ENCODE measurements at places on chromosomes 4 and X.

DNA sequence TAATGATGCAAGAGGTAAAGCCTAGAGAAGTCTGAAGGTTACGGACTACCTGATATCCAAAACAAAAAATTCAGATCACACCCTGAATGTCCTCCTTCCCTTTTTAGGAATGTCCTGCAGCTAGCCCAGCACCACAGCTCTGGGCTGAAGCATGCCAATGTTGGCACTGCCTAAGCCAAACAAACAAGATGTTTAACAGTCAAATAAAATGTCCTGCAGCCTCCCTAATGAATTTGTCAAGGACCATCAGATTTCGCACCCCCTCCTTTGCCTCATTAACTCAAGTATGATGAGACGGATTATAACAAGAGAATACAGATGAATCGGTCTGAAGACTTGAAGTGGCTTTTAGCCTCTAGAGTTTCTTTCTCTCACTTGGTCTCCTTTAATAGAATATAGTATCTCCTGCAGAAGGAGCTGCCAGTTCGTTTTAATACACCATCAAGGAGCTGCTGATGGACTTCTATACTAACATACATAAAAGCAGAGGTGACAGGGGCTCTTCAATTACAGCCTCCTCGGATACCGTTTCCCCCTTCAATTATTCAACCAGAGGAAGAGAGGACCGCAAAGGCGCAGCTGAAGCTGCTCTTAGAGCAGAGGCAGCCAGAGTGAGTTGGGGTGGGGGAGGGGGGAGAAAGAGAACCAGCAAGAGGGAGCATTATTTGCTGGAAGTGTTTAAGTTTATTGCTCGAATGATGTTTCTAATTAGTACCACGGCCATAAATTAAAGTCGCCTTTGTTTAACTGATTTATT lies 3.0 kb upstream of the MAB21L2 start:
- peaks cover 34% of the 10 kb centered on the region for H3K4me1 ChIP-seq

GRCh38 chr4:5923376-5923775 lies 30.5 kb upstream of the CRMP1 start:
- peaks cover 10% of the 10 kb centered on the region for H3K4me1 ChIP-seq
- DNase-seq: no peak
- no peak overlapping the region for H3K4me3 ChIP-seq
- no peaks in the 10 kb centered on the region for H3K27me3 ChIP-seq

- no peak for DNase-seq
- no peak overlapping the region for H3K4me3 ChIP-seq
- no peaks in the 10 kb centered on the region for H3K4me1 ChIP-seq
- no peaks in the 10 kb centered on the region for H3K27me3 ChIP-seq
These were observed 294.1 kb downstream of the ARHGAP10 start for GRCh38 chr4:148025981-148026380.

DNA sequence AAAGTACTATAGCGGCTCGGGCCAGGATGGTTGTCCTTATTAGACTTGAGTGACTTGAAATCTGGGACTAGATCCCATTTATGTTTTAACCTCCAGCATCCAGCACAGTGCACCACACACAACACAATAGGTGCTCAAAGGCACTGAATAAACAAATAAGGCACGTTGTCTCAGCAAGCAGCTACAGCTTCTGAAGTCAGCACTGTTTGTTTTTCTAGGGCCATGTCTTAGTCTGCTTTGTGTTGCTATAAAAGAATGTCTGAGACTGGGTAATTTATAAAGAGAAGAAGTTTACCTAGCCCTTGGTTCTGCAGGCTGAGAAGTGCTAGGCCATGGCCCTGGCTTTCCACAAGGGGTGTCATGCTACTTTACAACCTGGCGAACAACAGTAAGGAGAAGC lies 102.1 kb upstream of the LNX1 start:
- no peak overlapping the region for H3K4me3 ChIP-seq
- DNase-seq: no peak
- no peaks in the 10 kb centered on the region for H3K27me3 ChIP-seq
- H3K27ac ChIP-seq: no peak overlapping the region
- H3K4me1 ChIP-seq: no peaks in the 10 kb centered on the region

DNA sequence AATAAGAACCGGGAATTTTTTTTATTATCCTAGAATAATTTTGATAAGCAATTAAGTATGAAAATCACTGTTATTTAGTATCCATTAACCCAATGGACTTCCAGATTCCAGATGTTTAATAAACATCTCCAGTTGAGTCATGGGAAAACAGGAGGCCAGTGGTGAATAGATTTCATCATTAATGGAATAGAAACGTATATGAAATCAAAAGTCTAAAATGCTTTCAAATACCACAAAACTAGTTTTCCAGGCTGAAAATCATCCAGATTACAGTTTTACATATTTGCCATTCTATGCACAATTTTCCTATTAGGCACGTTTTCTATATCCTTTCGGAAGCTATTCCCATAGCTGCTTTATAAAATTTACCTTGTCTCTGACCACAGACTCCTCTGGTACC lies 35.0 kb downstream of the IRF2 start:
- peaks cover 16% of the 10 kb centered on the region for H3K4me1 ChIP-seq
- H3K4me3 ChIP-seq: no peak overlapping the region
- H3K36me3 ChIP-seq: no peaks in the 10 kb centered on the region
- no peak overlapping the region for H3K27ac ChIP-seq
- H3K27me3 ChIP-seq: no peaks in the 10 kb centered on the region

DNA sequence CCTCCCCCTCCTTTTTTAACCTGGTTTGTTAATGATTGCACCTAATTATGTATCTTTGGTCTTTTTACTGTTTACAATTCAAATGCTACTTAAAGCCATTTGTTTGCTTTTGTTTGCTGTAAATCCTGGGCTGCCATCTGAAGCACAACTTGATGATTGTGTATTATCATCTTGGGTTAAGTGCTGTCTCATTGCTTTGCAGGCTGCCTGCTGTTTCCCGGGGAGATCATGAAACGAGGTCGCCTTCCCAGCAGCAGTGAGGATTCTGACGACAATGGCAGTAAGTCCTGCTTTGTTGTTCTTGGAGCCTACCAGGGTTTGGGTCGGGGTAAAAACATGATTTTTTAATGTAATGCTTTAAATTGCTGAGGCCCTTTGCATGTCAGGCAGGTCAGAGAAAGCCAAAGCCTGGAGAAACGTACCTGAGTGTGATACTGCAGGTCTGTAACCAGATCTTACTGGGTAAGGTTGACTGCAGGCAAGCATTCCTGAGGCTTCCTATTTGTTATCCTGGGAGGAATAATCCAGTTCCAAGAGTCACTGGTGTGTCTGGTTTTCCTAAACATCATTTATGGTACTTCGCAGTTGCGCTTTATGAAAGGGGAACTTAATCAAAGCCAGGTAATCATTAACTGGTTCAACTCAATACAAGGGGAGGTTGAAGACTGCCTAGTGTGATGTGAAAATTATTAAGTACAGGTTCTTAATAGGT lies 22.2 kb downstream of the JADE1 start:
- no peaks in the 10 kb centered on the region for H3K36me3 ChIP-seq
- peak; percentile 73 for DNase-seq
- H3K4me1 ChIP-seq: peaks cover 35% of the 10 kb centered on the region
- no peaks in the 10 kb centered on the region for H3K27me3 ChIP-seq

DNA sequence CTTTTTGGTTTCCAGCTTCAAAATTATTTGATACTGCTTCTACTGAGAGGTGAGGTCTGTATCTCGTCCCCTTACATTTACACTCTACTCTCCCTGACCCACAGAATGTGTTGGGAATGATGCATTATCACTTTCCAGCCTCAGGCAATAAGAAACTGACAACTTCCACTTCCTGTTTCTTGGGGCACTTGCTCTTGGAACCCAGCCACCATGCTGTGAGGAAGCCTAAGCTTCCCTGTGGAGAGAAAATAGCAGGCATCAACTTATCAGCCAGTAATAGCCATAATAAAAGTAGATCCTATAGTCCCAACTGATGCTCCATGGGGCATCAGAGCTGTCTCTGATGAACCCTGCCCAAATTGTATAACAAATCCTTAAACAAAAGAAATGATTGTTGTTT lies 32.6 kb downstream of the RELL1 start:
- no peaks in the 10 kb centered on the region for H3K36me3 ChIP-seq
- peaks cover 20% of the 10 kb centered on the region for H3K4me1 ChIP-seq
- DNase-seq: no peak
- no peak overlapping the region for H3K27ac ChIP-seq
- H3K27me3 ChIP-seq: no peaks in the 10 kb centered on the region

GRCh38 chr4:85228264-85228663 lies 246.7 kb upstream of the ARHGAP24 start:
- DNase-seq: no peak
- peaks cover 6% of the 10 kb centered on the region for H3K4me1 ChIP-seq
- H3K4me3 ChIP-seq: no peak overlapping the region
- no peaks in the 10 kb centered on the region for H3K36me3 ChIP-seq
- H3K27me3 ChIP-seq: no peaks in the 10 kb centered on the region
- H3K27ac ChIP-seq: no peak overlapping the region

DNA sequence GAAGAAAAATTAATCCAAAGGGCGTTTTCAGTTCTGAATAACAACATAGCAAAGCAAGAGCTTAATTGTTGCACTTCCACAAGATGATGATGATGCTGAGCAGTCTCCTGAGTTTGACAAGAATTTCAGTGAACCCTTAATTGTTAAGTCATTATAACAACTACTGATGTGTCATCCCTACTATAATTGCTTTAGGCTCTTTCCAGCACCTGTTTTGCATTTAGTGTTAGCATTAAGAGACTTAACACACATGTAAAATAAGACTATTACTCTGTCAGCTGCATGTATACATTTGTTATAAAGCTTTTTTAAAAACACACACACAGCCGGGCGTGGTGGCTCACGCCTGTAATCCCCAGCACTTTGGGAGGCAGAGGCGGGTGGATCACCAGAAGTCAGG lies 37.9 kb upstream of the GALNT7 start:
- H3K27ac ChIP-seq: no peak overlapping the region
- no peak for DNase-seq
- no peaks in the 10 kb centered on the region for H3K27me3 ChIP-seq
- H3K36me3 ChIP-seq: no peaks in the 10 kb centered on the region
- no peak overlapping the region for H3K4me3 ChIP-seq

- H3K4me1 ChIP-seq: no peaks in the 10 kb centered on the region
- DNase-seq: no peak
- no peaks in the 10 kb centered on the region for H3K36me3 ChIP-seq
- no peak overlapping the region for H3K27ac ChIP-seq
- no peak overlapping the region for H3K4me3 ChIP-seq
These were observed 111.6 kb downstream of the MAGEE2 start for GRCh38 chrX:75673468-75673867.

- H3K27me3 ChIP-seq: no peaks in the 10 kb centered on the region
- no peaks in the 10 kb centered on the region for H3K36me3 ChIP-seq
- peaks cover 18% of the 10 kb centered on the region for H3K4me1 ChIP-seq
- H3K4me3 ChIP-seq: no peak overlapping the region
- no peak for DNase-seq
These were observed 49.5 kb downstream of the HTRA3 start for GRCh38 chr4:8319061-8319460.

DNA sequence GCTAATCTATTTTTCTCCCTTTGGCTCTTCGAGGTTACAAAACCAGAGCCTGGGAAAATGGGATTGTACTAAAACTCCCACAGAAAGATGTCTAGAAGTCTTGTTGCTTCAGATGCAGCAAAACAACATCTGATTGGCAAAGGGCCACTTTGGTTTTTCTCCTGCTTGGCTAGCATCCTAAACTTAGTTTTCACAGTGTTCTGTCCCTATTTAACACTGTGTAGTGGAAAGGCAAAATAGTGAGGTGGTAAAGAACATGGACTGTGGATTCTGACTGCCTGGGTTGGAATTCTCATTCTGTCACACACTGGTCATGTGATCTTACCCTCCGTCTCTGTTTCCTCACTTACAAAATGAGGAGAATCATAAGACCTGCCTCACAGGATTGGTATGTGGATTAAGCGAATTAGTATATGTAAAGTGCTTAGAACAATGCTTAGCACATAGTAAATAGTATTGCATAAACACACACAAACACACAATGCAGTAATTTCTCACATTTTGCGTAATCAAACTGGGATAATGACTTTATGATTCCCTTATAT lies 23.5 kb downstream of the TIGD2 start:
- H3K4me1 ChIP-seq: no peaks in the 10 kb centered on the region
- DNase-seq: no peak
- no peaks in the 10 kb centered on the region for H3K27me3 ChIP-seq
- H3K27ac ChIP-seq: no peak overlapping the region
- H3K36me3 ChIP-seq: no peaks in the 10 kb centered on the region

GRCh38 chrX:130719413-130719812 lies 183.6 kb downstream of the ENOX2 start:
- H3K4me1 ChIP-seq: no peaks in the 10 kb centered on the region
- peak; percentile 31 for DNase-seq
- no peak overlapping the region for H3K27ac ChIP-seq
- no peaks in the 10 kb centered on the region for H3K36me3 ChIP-seq
- H3K27me3 ChIP-seq: no peaks in the 10 kb centered on the region

DNA sequence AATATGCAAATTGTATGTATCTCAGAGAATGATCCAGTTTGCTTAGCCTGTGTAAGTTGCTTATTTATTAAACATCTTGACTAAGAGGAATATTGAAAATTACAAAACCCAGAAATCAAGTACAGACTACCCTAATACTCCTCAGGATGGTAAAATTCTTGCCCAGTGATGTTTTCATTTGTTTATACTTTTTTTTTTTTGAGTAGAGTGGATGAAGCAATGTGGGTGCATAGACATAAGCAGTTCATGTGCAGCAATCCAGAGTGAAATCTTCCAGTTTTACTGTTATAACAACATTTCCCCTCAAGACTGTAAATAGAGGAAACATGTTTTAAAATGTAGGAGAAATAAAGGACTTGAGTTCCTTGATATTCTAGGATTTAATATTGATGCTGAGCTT lies 4.7 kb downstream of the GLRB start:
- no peaks in the 10 kb centered on the region for H3K36me3 ChIP-seq
- no peak for DNase-seq
- H3K4me1 ChIP-seq: no peaks in the 10 kb centered on the region
- no peak overlapping the region for H3K4me3 ChIP-seq
- peaks cover 25% of the 10 kb centered on the region for H3K27me3 ChIP-seq

DNA sequence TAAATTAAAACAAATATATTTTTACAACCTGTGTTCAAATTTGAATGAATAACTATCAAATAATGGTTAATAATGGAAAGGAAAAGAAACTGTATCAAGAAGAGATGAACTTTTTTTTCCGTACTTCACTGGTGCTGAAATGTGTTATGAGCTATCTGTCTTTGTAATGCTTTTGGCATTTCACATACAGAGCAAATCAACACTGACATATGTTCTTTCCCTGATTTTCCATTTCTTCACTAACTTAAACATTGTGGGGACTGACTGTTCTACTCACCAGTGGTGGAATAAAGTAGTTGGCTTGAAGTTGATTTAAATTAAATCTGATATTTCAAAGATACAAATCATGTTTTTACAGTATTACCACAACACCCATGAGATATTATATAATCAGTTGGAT lies 304.0 kb upstream of the BMP3 start:
- H3K36me3 ChIP-seq: no peaks in the 10 kb centered on the region
- DNase-seq: no peak
- H3K4me3 ChIP-seq: no peak overlapping the region
- H3K27ac ChIP-seq: no peak overlapping the region
- H3K4me1 ChIP-seq: peaks cover 22% of the 10 kb centered on the region

DNA sequence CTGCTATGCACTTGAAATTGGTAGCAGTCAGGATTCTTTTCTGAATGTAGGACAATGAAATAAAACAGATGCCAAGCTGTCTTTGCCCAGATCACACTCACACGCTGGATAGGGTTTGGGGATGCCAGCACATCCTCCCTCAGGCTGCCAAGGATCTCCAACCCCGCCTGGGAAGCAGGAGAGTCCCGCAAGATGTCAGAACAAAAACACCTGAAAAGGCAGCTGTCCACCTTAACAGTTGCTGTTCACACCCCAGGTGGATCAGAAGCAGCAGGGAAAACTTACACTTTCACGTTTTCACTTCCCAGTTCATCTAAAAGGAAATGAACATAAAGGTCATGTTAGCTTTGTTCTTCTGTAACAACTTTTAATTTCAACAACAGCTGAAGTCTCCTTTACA lies 35.7 kb downstream of the TMEM154 start:
- H3K27me3 ChIP-seq: no peaks in the 10 kb centered on the region
- H3K4me3 ChIP-seq: no peak overlapping the region
- H3K27ac ChIP-seq: no peak overlapping the region
- H3K4me1 ChIP-seq: peaks cover 11% of the 10 kb centered on the region

Data from neural progenitor cell (in vitro differentiated cells).